ENCODE measurements at places on chromosomes 1 and 21.

- peak; percentile 70 for DNase-seq
Measured at GRCh38 chr1:160256396-160257046, 5.8 kb downstream of the DCAF8 start.

- DNase-seq, result no peak
Measured at GRCh38 chr21:38498057-38498833, at the start of gene ERG. Gene ERG (minus strand): TSS chr21:38498477. CDS start chr21:38498380, 97 bp downstream.

GRCh38 chr21:31766899-31767298 lies 35.0 kb upstream of the SCAF4 start:
- no peak for DNase-seq

- no peak for DNase-seq
Measured at GRCh38 chr1:193884848-193885558, 698.6 kb upstream of the B3GALT2 start.

- DNase-seq, result no peak
Measured at GRCh38 chr1:178345807-178346206, 151.0 kb downstream of the CLEC20A start.

GRCh38 chr1:10693152-10693496 lies 103.3 kb downstream of the CASZ1 start:
- DNase-seq, result no peak

GRCh38 chr1:94250341-94250740 lies 13.0 kb upstream of the ARHGAP29 start:
- DNase-seq, result no peak

DNA sequence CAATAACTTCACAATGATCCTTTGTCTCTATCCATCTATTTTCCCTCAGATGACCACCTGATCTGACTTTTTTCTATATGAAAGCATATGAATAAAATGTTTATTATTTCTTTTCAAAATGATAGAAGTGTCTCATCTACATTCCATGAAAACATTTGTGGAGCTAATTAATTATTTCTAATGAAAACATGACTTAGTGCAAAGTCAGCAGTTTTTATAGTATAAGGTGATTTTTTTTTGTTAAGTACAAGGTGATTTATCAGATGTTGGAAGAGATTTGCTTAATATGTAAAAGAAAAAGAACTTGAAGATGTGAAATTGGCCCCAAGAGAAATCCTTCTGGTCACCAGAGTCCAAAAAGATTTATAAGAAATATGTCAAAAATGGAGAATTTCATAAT lies 43.5 kb downstream of the PDPN start:
- no peak for DNase-seq

- DNase-seq, result no peak
Measured at GRCh38 chr1:53686091-53686964, 52.6 kb downstream of the GLIS1 start.

DNA sequence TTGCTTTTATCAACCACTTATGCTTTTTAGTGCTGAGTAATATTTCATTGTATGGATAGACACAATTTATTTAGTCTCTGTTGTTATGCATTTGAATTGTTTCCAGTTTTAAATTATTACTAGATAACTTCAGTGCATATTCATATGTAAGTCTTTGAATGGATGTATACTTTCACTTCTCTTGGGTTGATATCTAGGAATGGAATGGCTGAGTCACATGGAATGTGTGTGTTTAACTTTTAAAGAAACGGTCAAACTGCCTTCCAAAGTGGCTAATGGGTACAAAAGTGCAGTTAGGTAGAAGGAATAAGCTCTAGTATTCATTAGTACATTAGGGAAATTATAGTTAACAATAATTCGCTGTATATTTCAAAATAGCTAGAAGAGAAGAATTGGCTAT lies 82.4 kb downstream of the NPHS2 start:
- peak; percentile 3 for DNase-seq

GRCh38 chr1:64505232-64505943 lies 35.5 kb downstream of the CACHD1 start:
- no peak for DNase-seq

- DNase-seq, result peak; percentile 42
Measured at GRCh38 chr1:151720974-151721787, at the start of gene RIIAD1. Gene RIIAD1 (plus strand): TSS chr1:151721522. CDS start chr1:151721537, 15 bp downstream.

GRCh38 chr1:161038523-161039153 lies at the start of gene TSTD1:
Gene TSTD1 (minus strand): TSS chr1:161038964. CDS start chr1:161038889, 75 bp downstream.
- peak; percentile 80 for DNase-seq

- DNase-seq, result no peak
Measured at GRCh38 chr1:39509360-39510009, 18.0 kb downstream of the BMP8A start.

- DNase-seq, result no peak
Measured at GRCh38 chr1:10519016-10519417, 44.3 kb downstream of the PEX14 start.

GRCh38 chr1:202162418-202163280 lies 2.2 kb upstream of the PTPN7 start:
- no peak for DNase-seq

DNA sequence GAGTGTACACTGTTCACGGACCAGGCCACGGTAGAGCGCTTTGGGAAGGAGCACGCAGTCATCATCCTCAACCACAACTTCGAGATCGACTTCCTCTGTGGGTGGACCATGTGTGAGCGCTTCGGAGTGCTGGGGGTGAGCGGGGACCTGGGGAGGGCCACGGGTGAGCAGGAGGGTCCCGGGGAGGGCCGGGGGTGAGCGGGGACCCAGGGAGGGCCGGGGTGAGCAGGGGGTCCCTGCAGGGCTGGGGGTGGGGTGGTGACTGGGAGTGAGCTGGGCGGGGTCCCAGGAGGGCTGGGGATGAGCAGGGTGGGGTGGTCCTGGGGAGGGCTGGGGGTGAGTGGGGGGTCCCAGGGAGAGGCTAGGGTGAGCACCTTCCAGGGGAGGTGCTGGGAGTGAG lies 44.1 kb upstream of the TRAPPC10 start:
- no peak for DNase-seq

DNA sequence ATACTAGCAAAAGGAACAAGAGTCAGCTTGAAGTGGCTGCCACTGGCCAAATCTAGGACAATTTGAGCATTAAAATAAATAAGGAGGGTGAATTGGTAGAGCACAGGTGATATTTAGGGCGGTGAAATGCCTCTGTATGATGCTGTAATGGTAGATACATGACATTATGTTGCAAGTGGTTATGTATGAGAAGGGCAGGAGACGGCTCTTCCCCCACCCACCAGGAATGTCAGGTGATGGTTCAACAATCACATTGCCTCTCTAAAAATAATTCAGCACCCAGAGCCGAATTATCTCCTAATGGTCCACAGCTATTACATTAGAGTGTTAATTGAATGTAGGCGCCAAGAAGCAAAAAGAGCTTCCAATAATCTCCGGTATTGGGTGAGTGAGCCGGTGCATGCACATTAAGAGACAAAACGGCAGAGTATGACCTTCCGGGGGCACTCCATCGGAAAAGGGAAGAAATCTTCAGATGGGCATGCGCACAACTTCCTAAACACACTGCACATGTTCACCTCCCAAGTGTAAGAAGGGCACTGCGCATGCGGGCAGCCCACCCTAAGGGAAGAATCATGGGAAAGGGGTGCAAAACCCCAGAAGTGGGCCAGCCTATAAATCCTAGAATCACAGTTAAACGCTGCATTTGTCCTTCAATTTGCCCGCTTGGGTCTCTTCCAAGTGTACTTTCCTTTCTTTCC lies 6.8 kb upstream of the IFNAR1 start:
- DNase-seq, result no peak

GRCh38 chr1:58922302-58923089 lies 138.6 kb upstream of the JUN start:
- peak; percentile 89 for DNase-seq

- DNase-seq, result no peak
Measured at GRCh38 chr1:167849666-167850065, 64.3 kb downstream of the ADCY10 start.

DNA sequence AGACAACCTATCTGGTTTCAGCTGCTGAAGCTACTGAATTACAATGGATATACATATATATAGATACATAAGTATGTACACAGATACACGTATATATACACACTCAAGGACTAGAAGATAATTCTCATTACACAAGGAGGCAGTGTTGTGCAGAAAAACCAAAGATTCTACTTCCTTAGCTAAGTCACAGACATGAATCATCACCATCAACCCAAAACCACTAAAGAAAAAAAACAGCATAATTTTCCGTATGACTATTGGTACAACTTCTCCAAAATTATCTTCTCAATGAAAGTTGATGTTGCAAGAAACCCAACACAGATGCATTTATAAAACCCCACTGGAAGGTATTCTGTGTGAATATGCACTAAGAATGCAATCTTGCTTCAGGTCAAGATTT lies 36.8 kb upstream of the RPF1 start:
- peak; percentile 62 for DNase-seq

DNA sequence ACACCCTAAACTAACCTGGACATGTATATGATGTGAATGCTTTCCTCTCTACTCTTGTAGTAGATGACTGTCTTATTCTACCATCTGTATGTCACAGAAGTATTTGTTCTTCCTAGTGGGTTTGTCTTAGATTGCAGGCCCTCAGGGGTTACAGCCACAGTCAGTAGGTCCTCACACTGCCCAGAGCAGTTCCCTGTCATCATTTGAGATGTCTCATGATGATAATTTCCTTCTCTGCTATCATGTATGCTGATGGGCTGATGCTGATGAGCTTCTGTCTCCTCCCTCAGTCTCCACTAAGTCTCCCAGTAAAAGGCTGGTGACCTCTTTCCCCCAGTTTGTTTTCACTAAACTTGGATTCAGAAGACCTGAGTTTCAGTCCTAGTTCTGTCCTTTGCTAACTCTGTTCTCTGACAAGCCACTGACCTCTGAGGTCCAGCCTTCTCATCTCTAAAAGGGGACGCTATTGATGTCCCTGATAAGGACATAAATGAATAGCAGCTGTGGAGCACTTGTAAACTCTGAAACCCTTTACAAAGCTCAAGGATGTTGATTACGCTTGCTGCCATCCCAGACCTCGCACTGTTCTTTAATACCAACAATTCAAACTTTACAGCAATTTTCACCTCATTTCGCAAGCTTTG lies 3.1 kb upstream of the ETV3 start:
- no peak for DNase-seq

- DNase-seq, result no peak
Measured at GRCh38 chr1:74853756-74854155, 120.8 kb downstream of the TYW3 start.

DNA sequence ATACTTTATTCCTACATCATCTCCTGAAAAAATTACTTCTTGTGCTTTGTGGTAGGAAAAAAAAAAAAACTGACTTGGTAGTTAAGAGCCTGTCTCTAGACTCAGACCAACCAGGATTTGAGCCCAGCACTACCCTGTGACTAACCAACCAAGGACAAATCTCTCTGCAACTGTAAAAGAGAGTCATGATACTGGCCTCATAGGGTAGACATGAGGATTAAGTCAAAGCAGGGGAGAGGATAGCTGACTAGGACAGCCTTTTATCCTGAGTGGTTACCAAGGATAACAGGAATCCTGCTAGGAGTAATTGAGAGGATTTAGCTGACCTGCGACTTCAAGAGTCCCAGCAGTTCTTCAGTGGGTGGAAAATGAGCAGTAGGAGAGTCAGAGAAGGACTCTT lies 112.8 kb downstream of the C1orf21 start:
- DNase-seq, result no peak

- DNase-seq, result no peak
Measured at GRCh38 chr1:110084227-110085078, 14.0 kb upstream of the ALX3 start.

- DNase-seq, result peak; percentile 25
Measured at GRCh38 chr1:200233393-200233792, 176.4 kb downstream of the ZNF281 start.

- no peak for DNase-seq
Measured at GRCh38 chr1:92352856-92353255, 54.0 kb downstream of the RPAP2 start.

DNA sequence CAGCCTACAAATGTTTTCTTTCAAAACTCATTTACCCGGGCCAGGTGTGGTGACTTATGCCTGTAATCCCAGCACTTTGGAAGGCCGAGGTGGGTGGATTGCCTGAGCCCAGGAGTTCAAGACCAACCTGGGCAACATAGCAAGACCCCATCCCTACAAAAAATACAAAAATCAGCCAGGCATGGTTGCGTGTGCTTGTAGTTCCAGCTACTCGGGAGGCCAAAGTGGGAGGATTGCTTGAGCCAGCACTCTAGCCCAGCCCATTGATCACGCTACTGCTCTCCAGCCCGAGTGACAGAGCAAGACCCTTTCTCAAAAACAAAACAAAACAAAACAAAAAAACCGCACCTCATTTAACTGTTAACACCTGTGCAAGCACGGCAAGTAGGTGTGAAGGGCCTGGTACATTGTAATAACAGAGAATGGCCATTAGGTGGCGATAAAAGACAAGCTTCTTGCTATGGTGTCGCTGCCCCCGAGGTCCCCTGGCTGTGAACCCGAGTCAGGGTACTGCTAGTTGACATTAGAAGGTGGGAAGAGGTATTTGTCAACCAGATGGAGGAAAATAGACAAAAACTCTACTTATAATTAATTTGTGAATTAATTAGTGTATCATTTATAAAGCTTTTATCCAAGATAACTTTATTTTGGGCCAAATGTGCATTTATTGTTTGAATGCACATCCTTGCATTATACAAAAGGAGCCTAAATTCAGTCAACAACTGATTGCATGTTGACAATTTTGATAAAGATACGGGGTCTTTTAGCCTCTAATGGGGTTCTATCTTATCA lies 66.5 kb downstream of the SH3BGR start:
- DNase-seq, result peak; percentile 80

DNA sequence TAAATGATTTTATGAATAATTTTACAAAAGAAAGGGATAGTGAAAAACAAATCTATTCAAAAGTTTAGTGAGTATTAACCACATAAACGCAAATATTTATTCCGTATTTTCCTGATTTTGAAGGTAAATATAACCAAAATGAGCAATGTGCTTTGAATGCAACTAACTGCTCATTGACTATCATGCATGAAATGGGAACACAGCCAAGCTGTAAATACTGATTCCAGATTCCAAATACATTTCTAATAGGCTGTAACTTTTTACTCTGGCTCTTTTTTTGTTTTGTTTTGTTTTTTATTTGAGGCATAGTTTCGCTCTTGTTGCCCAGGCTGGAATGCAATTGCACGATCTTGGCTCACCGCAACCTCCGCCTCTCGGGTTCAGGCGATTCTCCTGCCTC lies 41.8 kb downstream of the SELENOF start:
- no peak for DNase-seq

DNA sequence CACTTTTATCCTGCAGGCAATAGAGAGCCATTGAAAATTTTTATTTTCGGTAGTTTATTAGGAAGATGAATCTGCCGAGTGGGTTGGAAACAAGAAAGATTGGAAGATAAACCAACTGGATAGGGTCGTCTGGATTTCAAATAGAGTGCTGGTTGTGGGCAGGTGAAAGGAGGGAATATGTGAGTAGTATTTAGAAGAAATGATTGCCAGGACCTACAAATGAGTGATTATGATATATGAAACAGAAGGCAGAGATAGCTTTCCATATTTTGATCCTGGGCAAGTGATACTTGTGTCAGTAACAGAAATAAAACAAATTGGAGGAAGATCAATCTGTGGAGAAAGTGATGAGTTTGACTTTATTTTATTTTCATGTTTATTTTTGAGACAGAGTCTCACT lies 2.5 kb downstream of the CNIH4 start:
- no peak for DNase-seq

GRCh38 chr1:84133479-84133878 lies 10.6 kb upstream of the PRKACB start:
- DNase-seq, result no peak

GRCh38 chr1:209662879-209663327 lies 10.7 kb upstream of the LAMB3 start:
- DNase-seq, result no peak

All from RWPE1 (cell line).